Esophagus squamous epithelium (tissue), 5 donors: ENCODE measurements at places on chromosomes 16 and 17.
A peak's percentile ranks its signal among the peaks of the same experiment; 100 is the strongest.

DNA sequence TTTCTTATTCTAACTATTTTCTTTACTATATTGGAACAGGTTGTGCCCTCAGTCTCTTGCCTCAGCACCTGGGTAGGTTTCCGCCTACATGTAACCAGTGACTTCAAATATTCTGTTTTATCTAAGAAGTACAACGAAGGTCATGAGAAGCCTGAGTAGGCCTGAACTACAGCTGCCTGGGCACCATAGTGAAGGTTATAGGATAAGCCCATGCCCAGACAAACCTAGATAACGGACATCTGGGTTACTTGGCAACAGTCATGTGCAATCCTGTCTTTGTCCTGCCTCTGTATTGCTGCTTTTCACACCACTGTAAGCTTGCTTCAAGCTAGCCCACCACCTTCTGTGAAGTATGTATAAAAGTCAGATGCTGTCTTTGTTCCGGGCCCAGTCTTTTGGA lies 25.4 kb upstream of the ARL4D start:
- H3K4me3 ChIP-seq: no peak overlapping the region
- peaks cover 6% of the 10 kb centered on the region for H3K4me1 ChIP-seq
- DNase-seq: no peak
- no peak overlapping the region for H3K27ac ChIP-seq
- no peaks in the 10 kb centered on the region for H3K27me3 ChIP-seq

GRCh38 chr17:75404223-75404730 lies 1.2 kb downstream of the GRB2 start:
- no peaks in the 10 kb centered on the region for H3K27me3 ChIP-seq
- H3K4me1 ChIP-seq: peaks cover 54% of the 10 kb centered on the region
- no peaks in the 10 kb centered on the region for H3K36me3 ChIP-seq

DNA sequence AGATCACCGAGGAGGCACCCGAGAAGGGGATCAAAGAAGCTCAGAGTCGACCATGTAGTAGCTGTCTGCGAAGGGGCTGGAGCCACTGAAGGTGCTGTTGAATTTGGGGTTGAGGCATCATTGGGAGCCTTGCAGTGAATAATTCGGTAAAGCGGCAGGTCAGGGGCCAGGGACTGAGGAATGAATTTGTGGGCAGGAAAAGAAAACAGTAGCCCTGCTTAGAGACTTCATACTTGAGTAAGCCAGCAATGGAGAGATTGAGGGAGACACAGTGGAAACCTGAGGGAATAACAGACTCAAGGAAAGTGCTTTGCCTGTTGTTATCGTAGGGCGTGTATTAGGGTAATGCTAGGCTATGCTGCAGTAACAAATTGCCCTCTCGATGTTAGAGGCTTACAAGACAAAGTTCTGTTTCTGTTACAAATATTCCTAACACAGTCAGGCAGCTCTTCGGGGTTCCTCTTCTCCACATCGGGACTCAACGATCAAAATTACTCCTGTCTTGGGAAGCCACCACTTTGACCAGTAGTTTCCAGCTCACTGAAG lies 13.4 kb upstream of the HERPUD1 start:
- peaks cover 80% of the 10 kb centered on the region for H3K4me1 ChIP-seq
- H3K36me3 ChIP-seq: no peaks in the 10 kb centered on the region
- H3K27ac ChIP-seq: peak overlapping the region; percentile 80
- H3K4me3 ChIP-seq: no peak overlapping the region
- no peaks in the 10 kb centered on the region for H3K27me3 ChIP-seq
- DNase-seq: no peak

DNA sequence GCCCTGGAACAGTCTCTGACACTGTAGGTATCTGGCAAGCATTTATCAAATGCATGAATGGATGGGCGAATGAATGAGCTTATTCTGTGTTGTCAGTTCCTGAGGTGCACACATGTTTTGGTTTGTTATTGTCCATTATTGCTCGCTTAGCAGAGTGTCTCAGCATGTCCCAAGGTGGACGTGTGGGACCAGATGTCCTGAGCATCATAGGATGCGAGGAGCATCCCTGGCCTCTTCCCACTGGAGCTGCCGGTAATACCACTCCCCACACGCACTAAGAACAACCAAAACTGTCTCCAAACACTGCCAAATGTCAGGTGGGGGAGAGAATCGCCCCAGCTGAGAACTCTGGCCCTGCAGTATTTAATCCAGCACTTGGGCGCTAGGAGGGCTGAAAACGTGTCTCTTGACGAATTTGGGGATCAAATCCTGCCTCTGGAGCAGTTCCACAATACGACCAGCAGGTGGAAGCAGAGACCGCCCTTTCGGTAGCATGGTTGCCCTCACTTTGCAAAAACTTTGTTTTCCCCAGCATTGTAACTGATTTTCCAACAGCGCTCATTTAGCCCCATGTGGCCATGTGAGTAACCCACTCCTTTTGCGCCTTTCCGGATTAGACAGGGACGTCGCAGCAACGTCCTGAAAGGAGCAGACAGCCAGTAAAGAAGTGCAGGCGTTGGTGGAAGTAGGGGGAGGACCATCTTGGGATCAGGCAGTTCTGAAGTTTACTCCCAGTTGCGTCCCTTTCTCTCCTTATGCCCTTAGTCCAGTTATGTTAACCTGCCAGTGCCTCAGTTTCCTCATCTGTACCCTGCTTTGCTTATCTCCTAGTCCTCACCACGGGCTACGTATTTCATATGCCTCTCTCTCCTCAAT lies 22.7 kb downstream of the TMEM114 start:
- no peaks in the 10 kb centered on the region for H3K27me3 ChIP-seq
- DNase-seq: peak; percentile 14
- no peak overlapping the region for H3K4me3 ChIP-seq
- H3K4me1 ChIP-seq: no peaks in the 10 kb centered on the region
- no peak overlapping the region for H3K27ac ChIP-seq
- H3K36me3 ChIP-seq: no peaks in the 10 kb centered on the region

- no peaks in the 10 kb centered on the region for H3K27me3 ChIP-seq
- H3K4me1 ChIP-seq: peaks cover 5% of the 10 kb centered on the region
- H3K4me3 ChIP-seq: no peak overlapping the region
- no peak overlapping the region for H3K27ac ChIP-seq
Measured at GRCh38 chr16:86393907-86394626, 116.3 kb upstream of the FOXF1 start.

- no peaks in the 10 kb centered on the region for H3K36me3 ChIP-seq
- H3K27ac ChIP-seq: no peak overlapping the region
- H3K27me3 ChIP-seq: no peaks in the 10 kb centered on the region
- no peak for DNase-seq
Measured at GRCh38 chr16:46843898-46844642, 13.1 kb upstream of the C16orf87 start.

DNA sequence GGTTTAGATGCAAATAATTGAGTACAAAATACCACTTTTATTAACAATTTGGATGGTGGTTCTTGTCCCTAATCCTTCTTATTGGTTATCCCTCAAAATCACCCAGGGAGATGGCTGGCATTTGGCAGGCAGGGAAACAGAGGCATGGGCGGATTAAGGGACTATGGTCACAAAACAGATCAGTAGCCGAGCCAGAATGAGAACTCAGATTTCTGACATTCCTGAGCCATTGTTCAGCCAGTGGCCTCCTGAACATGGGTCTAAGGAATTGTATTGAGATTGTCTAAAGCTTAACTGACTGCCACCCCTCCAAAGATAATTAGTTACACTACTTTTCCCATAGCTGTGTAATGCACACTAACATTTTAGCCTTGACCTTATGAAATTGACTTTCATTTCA lies 88.4 kb downstream of the CHD9NB start:
- no peaks in the 10 kb centered on the region for H3K4me1 ChIP-seq
- H3K27ac ChIP-seq: no peak overlapping the region
- H3K36me3 ChIP-seq: no peaks in the 10 kb centered on the region
- DNase-seq: no peak
- H3K4me3 ChIP-seq: no peak overlapping the region

- no peaks in the 10 kb centered on the region for H3K27me3 ChIP-seq
- no peaks in the 10 kb centered on the region for H3K36me3 ChIP-seq
- no peak overlapping the region for H3K4me3 ChIP-seq
- no peaks in the 10 kb centered on the region for H3K4me1 ChIP-seq
Measured at GRCh38 chr17:73586921-73587602, 57.2 kb downstream of the SDK2 start.

- peaks cover 5% of the 10 kb centered on the region for H3K36me3 ChIP-seq
- H3K27me3 ChIP-seq: no peaks in the 10 kb centered on the region
Measured at GRCh38 chr17:59093702-59094231, 12.9 kb downstream of the TRIM37 start.

DNA sequence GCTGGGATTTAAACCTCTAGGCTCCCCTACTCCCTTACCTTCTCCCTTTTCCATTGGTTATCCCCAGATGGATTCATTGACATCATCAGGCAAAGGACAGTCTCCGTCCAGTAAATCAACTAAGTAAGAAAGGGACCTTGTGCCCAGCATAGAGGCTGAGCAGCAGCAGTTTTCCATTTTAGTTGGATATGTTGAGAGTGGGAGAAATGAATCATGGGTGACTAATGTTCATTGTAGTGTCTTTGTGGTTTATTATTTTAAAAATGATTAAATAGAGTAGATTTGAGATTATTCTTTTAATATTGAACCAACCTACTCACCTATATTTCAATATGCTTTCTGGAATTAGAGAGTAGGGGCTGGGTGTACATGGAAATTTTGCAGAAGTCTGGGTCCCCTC lies 99.4 kb upstream of the CACNG3 start:
- no peak for DNase-seq
- H3K27me3 ChIP-seq: no peaks in the 10 kb centered on the region
- H3K36me3 ChIP-seq: no peaks in the 10 kb centered on the region
- no peaks in the 10 kb centered on the region for H3K4me1 ChIP-seq
- no peak overlapping the region for H3K4me3 ChIP-seq
- H3K27ac ChIP-seq: no peak overlapping the region

GRCh38 chr17:30554839-30555751 lies 77.9 kb downstream of the GOSR1 start:
- no peak overlapping the region for H3K27ac ChIP-seq
- H3K36me3 ChIP-seq: no peaks in the 10 kb centered on the region
- no peaks in the 10 kb centered on the region for H3K27me3 ChIP-seq
- DNase-seq: no peak
- H3K4me3 ChIP-seq: no peak overlapping the region

- no peak for DNase-seq
- peaks cover 41% of the 10 kb centered on the region for H3K36me3 ChIP-seq
- no peaks in the 10 kb centered on the region for H3K4me1 ChIP-seq
- H3K27me3 ChIP-seq: no peaks in the 10 kb centered on the region
- H3K4me3 ChIP-seq: no peak overlapping the region
Measured at GRCh38 chr16:67730326-67730725, 11.2 kb upstream of the GFOD2 start.

DNA sequence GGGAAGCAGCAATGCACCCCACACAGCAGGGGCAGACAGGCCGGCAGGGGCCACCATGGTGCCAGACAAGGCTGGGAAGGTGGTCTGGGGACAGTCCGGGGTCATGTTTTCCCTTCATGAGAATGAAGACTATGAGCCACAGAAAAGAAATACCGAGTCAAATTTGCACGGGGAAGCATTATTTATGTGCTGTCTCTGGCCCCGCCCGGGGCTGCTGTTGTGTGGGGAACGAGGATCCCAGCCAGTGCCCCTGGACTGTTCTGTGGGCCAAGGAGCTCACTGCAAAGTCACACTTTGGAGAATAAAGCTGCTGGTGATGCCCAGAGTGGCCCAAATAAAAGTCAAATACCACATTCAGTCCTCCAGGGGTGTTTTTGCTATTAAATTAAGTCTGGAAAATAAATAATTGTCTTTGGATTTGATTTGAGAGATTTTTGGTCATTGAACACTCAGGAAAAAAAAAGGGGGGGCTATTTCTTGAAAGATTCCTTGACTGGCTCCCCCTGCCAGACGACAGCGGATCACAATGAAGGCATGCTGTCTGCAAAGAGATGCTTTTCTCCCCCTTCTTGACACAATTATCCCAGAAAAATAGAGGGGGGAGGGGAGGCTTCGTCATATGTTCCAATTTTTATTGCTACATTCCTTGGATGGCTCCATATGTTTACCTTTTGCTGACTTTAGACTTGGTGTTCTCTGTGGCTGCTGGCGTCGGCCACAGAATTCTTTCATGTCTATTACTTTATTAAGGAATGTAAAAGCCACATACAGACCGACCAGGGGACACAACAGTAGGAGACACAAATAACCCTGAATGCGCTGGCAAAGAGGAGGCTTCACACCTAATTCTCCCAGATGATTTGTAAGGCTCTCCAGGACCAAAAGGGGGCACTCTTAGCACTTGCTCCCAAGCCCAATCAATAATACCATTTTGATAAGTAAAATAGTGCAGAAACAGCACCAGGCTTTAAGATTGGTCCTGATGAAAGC lies 27.1 kb upstream of the ANKFN1 start:
- DNase-seq: no peak
- H3K27ac ChIP-seq: no peak overlapping the region
- H3K36me3 ChIP-seq: no peaks in the 10 kb centered on the region
- peaks cover 9% of the 10 kb centered on the region for H3K27me3 ChIP-seq
- no peaks in the 10 kb centered on the region for H3K4me1 ChIP-seq

DNA sequence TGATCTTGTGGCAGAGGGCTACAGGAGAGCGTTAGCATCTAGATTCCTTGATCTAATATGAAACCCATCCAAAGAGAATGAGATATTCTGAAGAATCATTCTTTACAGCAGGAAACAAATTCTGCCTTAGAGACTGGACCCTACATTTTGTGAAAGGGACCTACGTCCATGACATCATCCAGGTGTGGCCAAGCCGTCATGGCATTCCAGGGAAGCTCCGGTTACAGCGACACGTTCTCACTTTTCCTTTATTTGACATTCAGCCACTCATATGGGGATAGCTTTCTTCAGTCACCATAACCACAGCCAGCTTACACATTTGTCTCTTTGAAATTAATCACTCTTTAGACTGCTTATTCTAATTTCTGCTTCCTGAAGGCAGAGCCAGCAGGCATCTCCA lies 408.1 kb downstream of the XYLT1 start:
- no peak overlapping the region for H3K4me3 ChIP-seq
- no peaks in the 10 kb centered on the region for H3K27me3 ChIP-seq
- peak overlapping the region; percentile 55 for H3K27ac ChIP-seq
- H3K4me1 ChIP-seq: peaks cover 3% of the 10 kb centered on the region

DNA sequence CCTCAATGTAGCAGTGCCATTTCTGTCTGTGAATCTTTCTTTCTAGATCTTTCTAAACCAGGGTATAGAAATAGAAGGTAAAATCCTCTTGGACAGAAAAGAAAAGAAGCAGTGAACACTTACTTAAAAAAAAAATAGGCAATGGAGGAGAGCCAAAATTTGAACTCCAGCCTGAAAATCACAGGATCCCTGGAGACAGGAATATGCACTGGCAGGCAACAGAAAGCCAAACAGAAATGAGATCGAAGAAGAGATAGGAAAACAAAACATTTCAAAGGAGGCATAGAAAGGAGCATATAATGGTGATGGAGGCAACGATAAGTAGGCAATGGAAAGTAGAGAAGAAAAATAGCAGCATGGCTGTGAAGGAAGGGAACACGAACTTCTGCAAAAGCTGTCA lies 253.7 kb upstream of the HSBP1 start:
- no peak overlapping the region for H3K27ac ChIP-seq
- no peak for DNase-seq
- H3K4me3 ChIP-seq: no peak overlapping the region
- no peaks in the 10 kb centered on the region for H3K27me3 ChIP-seq
- H3K4me1 ChIP-seq: no peaks in the 10 kb centered on the region
- H3K36me3 ChIP-seq: no peaks in the 10 kb centered on the region

- H3K4me1 ChIP-seq: no peaks in the 10 kb centered on the region
- H3K27ac ChIP-seq: peak overlapping the region; percentile 79
- H3K36me3 ChIP-seq: no peaks in the 10 kb centered on the region
- no peak overlapping the region for H3K4me3 ChIP-seq
- DNase-seq: no peak
Measured at GRCh38 chr17:44981221-44981968, 13.3 kb upstream of the C1QL1 start.

- no peaks in the 10 kb centered on the region for H3K27me3 ChIP-seq
- DNase-seq: no peak
- H3K4me3 ChIP-seq: peak overlapping the region; percentile 56
- H3K36me3 ChIP-seq: no peaks in the 10 kb centered on the region
- peaks cover 56% of the 10 kb centered on the region for H3K4me1 ChIP-seq
- H3K27ac ChIP-seq: peak overlapping the region; percentile 90
Measured at GRCh38 chr17:28712032-28712704, 480 bp upstream of the PROCA1 start.
